Activated CD4-positive, CD25-positive, alpha-beta regulatory T cell (primary cell): ENCODE measurements at places on chromosomes 1 and 21.

- no peak for DNase-seq
Measured at GRCh38 chr1:77468949-77469710, 187.3 kb downstream of the AK5 start.

DNA sequence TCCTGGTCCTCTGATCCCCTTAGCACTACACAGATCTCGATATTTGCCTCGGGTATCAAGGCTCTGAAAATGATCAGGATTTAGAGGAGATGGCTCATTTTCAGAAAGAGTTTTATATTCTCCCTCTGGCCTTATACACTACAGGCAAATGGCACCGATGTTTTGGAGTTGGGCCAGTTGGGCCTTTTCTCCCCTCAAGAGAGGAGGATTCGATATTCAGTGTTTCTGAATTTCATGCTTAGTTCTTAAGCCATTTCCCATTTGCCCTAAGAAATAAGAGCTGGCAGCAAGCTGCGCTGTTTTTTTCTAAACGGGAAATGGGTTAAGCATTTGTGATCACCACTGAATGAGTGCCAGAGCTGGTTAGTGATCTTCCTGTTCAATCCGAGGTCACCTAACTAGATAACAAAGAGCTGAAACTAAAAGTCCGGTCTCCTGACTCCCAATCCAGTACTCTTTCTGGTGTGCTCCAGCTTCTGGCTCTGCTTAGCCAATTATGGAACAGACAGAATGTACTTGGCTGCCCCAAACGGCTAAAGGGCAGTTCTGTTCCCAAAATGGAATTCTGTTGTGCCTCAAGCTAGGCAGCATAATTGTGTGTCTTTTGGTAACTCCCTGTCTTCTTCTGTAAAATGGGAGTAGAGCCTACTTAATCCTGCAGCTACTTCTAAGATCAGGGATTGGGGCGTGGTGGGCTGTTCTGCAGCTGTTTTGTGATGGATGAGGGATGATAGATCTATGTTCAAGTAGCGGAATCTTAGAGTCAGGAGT, 1.2 kb upstream of the CPT2 start:
- no peak for DNase-seq

DNA sequence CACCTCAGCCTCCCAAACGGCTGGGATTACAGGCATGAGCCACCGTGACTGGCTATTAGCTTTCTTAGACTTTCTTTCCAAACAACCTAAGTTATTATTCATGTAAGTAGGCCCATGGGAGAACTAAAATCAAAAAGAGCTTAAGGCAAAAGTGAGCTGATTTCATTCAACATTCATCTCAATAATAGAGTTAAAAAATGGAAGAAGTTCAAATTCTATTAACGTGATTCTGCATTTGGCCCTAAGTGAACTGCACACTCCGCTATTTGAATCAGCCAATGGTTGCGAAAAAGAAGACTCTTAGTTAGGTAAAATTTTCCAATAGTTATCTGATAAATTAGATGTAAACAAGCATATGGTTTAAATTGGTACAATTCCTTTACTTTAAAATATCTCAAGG, 68.6 kb upstream of the WARS2 start:
- no peak for DNase-seq

- DNase-seq = no peak
Measured at GRCh38 chr1:2592672-2593071, 6.1 kb downstream of the PRXL2B start.

DNA sequence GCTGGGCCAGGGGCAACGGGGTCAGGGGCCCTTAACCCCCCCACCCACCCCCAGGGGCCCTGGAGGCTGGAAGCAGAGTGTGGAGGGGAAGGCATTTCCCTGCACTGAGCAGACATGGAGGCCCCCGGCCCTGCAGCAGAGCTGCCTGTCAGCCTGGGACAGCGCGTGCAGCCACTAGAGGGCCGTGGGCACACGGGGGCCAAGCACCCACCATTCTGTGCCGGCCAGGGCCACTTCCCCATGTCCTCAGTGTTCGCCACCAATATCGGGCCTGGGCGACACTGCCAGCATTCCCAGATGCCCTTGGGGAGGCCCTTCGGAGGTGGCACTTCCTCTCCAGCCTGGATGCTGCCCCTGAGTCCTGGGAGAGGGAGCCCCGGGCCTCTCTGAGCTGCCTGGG, 23.2 kb upstream of the ARHGEF16 start:
- no peak for DNase-seq

- no peak for DNase-seq
Measured at GRCh38 chr1:238652346-238652968, 733.9 kb upstream of the CHRM3 start.

DNA sequence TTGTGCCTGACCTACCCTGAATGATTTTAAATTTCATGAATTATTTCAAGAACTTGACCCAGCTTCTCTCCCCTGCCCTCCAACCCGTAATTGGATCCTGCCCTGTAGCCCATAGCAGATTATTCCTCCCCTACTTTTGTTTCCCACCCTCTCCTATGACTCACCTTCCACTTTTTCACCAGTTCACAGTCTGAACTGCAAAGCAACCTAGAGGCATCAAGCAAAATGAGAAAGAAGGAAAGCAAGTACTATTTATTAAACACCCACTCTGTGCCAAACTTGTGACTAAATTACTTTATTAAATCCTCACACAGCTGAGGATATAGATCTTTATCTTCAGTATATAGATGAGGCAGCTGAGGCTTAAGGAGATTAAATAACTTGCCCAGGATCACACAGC, 20.7 kb upstream of the IKBKE start:
- DNase-seq = no peak

GRCh38 chr1:18166929-18167328, 59.3 kb downstream of the IGSF21 start:
- DNase-seq = no peak
